ENCODE measurements at places on chromosomes 3 and 15.

DNA sequence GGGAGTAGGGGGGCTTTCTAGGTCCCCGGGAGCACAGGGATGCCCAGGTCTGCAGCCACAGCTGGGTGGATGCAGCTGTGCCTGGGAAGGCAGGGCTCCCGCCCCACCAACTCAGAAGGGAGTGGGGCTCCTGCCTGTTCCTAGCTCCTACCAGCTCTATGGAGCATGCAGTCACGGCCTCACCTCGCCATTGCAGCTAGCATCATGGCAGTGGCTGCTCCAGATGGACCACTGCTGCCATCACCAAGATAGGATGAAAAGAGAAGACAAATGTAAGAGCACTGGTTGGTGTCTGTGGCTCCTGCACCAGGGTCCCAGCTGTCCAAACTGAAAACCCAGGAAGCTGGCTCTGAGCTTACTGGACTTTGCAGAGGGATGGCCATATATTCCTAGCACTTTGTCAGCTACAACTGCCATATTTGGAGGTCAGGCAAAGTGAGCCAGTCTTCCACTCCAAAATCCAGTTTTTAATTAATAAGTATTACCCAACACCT is 3.0 kb upstream of the LIMD1 start:
- DNase-seq, result no peak

DNA sequence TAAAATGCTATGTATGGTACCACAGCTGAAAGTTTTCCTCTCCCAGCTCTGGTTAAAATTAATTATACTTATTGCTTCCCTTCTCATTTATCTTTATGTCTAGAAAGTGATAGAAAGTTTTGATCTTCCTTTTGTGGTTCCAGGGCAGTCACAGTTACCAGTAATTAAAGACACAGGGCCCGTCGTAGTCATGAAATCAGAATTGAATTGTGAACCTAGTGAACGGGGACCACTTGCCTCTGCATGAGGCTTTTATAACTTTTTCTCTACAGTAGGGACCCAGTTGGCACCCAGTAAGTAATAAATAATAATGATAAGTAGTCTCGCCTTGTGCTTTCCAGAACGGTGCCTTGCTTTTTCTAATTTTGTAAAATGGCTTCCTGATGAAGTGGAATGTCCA is 231.7 kb upstream of the SATB1 start:
- no peak for DNase-seq

GRCh38 chr3:101513419-101513986 is 491 bp upstream of the SENP7 start:
- no peak for DNase-seq

DNA sequence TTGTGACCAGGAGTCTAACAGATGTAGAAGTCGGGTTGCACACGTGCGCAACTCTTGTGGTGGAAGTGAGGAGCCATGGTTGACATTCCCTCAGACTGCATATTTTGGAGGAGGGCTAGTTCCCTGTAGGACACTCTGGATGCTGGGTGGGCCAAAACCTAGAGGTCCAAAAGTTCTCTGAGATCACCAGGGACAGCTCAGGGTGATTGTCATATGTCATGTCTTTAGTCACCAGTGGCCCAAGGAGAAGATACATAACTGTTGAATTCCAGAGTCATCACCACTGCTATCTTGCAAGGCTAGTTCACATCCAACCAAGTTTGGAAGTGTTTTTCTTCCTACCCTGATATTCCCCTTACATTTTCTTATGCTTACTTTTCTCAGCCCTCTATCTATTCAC is 95.2 kb upstream of the C3orf80 start:
- DNase-seq, result no peak

- DNase-seq, result no peak
Measured at GRCh38 chr3:69791106-69791505, 51.8 kb downstream of the MITF start.

DNA sequence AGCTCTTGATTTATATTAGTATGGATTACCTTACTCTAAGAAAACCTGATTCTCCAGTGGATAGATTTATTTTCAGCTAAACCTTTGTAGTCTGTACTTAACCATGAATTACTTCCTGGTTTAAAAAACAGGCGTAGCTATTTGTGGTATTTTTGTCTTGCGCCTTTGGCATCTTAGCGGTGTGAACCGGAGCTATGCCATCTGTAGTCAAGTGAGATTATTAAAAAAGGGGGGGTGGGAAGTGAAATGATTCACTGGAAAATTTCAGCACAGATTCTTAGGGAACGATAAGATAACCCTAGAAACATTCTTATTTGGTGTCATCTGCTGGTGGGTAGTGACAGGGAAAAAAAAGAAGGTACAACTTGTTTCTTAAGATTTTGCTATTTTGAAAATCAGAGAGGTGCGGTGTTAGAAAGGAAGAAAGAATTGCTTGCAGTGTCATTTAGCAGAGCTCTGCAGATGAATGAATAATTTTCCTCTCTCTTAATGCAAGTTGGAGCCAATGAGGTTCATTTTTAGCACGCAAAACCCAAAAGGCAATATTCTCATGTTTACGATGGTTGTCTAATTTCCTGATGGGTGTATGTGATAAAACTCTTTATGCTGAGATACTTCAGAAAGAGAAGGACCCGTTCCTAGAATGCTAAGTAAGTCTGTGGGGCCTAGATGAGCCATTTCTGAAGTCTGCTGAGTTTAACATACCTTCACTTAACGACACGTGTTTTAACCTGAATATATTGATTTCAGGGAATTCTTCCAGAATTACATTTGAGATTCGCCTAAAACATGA is 44.0 kb downstream of the PSMD6 start:
- no peak for DNase-seq

GRCh38 chr3:133835418-133835743 is 29.8 kb downstream of the SRPRB start:
- no peak for DNase-seq

- no peak for DNase-seq
Measured at GRCh38 chr3:100023150-100023549, 91.2 kb downstream of the FILIP1L start.

GRCh38 chr3:124256156-124256555 is 264.2 kb upstream of the ROPN1 start:
- DNase-seq, result no peak

DNA sequence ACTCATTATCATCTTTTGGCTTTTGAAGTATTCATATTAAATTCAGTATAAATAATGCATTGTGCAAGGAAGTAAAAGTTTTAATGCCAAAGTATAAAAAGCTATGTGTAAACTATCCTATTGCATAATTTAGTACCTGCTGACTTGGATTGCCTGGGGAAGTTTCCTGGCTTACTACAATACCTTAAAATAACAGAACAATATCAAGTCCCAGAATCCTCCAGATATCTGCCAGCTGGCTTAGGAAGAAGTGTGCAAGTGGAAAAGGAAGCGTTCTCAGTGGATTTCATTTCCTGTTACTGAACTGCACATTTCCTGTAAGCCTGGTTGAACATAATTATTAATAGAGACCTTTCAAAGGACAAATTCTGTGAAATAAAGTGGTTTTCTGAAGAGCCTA is 236.7 kb downstream of the ADAMTSL3 start:
- DNase-seq, result no peak

- no peak for DNase-seq
Measured at GRCh38 chr3:178676942-178677790, 140.9 kb downstream of the KCNMB2 start.

DNA sequence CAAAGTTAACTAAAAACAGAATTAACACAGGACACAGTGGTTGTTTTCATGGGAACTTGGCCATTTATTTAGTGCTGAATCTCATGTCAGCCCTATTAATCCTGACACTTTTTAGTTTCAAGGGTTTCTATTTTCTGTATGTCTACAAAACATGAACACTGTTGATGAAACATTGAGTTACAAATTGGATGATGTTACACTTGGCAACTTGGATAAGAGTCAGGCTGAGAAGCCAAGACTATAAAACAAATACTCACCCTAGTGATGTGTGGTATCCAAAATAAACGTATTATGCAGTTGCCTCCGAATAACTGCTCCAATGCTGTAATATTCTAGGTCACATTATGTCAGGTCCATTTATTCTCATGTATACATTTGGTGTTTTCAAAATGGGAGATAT is 349.6 kb downstream of the ZIC1 start:
- no peak for DNase-seq

- no peak for DNase-seq
Measured at GRCh38 chr15:65904301-65904700, 35.0 kb downstream of the RAB11A start.

DNA sequence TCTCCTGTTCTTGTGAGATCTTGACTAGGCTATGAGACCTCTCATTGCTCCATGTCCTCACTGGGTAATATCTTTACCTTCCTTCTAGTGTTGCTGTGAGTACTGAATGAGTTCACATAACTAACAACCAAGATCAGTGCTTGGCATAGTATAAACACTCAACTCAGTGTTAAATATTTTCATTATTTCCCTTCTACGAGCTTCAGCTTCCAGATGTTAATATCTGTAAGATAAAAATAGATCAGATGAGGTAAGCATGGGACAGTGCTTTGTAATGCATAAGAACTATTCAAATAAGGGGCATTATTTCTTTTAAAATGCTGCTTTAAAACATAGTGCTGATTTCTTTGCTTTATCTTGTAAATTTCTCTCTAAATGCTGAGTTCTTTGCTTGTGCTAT is 130.8 kb downstream of the DIPK2A start:
- no peak for DNase-seq

DNA sequence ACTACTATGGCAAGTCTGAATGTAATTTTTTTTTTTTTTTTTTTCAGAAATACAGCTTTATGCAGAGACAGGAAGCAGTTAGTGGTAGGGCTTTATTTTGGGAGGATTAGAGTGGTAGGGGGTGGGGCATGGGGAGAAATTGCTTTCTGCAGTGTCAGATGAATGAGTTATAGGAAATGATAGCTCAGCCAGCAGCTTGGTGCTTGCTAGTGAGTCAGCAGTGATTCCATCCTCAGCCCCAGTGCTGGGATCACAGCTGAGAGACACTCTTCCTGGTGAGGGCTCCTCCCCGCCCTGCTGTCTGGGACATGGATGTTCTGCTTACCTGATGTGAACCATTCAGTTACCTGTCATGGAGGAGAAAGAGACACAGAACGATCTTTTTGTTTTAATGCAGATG is 39.6 kb downstream of the SEMA6D start:
- DNase-seq, result no peak

GRCh38 chr15:61376961-61377360 is 147.9 kb upstream of the RORA start:
- no peak for DNase-seq

DNA sequence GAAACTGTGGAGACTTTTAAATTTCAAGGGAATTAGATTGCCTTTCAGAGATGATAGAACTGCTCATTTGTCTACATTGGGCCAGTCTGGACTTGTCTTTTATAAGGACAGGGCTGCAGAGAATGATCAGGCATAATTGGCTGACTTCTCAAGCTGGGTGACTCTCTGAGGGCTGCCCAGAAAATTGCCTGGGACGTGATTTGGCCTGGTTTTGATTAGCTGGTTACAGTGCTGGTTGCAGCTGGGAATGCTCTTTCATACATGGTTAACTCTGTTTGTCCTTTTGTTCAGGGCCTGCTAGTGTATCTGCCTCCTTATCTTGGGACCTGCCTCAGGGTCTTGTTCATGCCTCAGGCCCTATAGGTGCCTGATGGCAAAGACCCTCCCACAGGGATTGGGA is 245.6 kb downstream of the CLSTN2 start:
- no peak for DNase-seq

DNA sequence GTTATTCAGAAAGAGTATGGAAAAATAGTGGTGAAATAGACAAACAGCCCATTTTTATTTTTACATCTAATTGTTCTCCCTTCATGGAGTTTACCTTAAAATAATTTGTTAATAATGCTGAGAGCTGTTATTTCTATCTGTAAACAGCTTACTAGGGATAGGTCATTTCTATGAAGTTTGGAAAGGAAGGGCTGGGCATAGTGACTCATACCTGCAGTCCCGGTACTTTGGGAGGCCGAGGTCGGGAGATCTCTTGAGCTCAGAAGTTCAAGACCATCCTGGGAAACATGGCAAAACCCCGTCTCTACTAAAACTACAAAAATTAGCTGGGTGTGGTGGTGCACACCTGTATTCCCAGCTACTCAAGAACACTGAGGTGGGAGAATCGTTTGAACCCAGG is 624.3 kb upstream of the LMCD1 start:
- no peak for DNase-seq
